ENCODE measurements at places on chromosomes 3 and 15. TPM values are rescaled to one million over a fixed set of nuclear protein-coding genes. Genes with fewer than 3 reads are reported as not detected.

Gene LYZL4
- not detected for total RNA-seq

Gene NAALADL2
- 1.8 TPM for total RNA-seq

Gene GOLGA8S
- not detected for total RNA-seq

Gene SRP14
- total RNA-seq = 205 TPM

Gene CNTN6
- not detected for total RNA-seq

Gene COPG1
- total RNA-seq = 146 TPM

Gene AEN
- total RNA-seq = 33.5 TPM

Gene MAP6D1
- total RNA-seq = not detected

Gene IGDCC3
- total RNA-seq = not detected

Gene TRIM42
- not detected for total RNA-seq

Gene MUSTN1
- total RNA-seq = not detected

Gene CAV3
- not detected for total RNA-seq

Gene SAMD7
- total RNA-seq = not detected

Gene CEP19
- 16.5 TPM for total RNA-seq

Gene CKMT1B
- not detected for total RNA-seq

Gene HSPBAP1
- 1.4 TPM for total RNA-seq

Gene TMEM40
- total RNA-seq = not detected

Gene CFAP100
- not detected for total RNA-seq

Gene ZIC4
- 2.2 TPM for total RNA-seq

Gene DNAH1
- total RNA-seq = 1.2 TPM

Gene ZPLD1
- not detected for total RNA-seq

Gene TMEM108
- total RNA-seq = 0.79 TPM

Gene IL20RB
- total RNA-seq = 6.4 TPM

Gene TTC23
- total RNA-seq = 6.7 TPM

Gene HRG
- total RNA-seq = not detected

Gene TMEM158
- total RNA-seq = 17.0 TPM

Gene ANKRD63
- not detected for total RNA-seq

Gene DOCK3
- 0.26 TPM for total RNA-seq

Gene MEX3B
- 6.2 TPM for total RNA-seq

Gene STRIT1
- not detected for total RNA-seq

Gene KBTBD8
- 4.9 TPM for total RNA-seq

Gene GHSR
- not detected for total RNA-seq

Gene P2RY1
- total RNA-seq = not detected

Gene CORO2B
- total RNA-seq = 7.9 TPM

Gene CHRD
- total RNA-seq = 0.03 TPM

Gene SLC22A14
- total RNA-seq = not detected

Gene ACVR2B
- total RNA-seq = 1.1 TPM

Gene MESP1
- 8.9 TPM for total RNA-seq

Gene ALG3
- total RNA-seq = 59.0 TPM

Gene CPLX3
- not detected for total RNA-seq

All from MG63 (cell line).